Skin of body (tissue), 3 donors: ENCODE measurements at places on chromosomes 6 and 20. TPM values are rescaled to one million over a fixed set of nuclear protein-coding genes. Genes with fewer than 3 reads are reported as not detected.

DNA sequence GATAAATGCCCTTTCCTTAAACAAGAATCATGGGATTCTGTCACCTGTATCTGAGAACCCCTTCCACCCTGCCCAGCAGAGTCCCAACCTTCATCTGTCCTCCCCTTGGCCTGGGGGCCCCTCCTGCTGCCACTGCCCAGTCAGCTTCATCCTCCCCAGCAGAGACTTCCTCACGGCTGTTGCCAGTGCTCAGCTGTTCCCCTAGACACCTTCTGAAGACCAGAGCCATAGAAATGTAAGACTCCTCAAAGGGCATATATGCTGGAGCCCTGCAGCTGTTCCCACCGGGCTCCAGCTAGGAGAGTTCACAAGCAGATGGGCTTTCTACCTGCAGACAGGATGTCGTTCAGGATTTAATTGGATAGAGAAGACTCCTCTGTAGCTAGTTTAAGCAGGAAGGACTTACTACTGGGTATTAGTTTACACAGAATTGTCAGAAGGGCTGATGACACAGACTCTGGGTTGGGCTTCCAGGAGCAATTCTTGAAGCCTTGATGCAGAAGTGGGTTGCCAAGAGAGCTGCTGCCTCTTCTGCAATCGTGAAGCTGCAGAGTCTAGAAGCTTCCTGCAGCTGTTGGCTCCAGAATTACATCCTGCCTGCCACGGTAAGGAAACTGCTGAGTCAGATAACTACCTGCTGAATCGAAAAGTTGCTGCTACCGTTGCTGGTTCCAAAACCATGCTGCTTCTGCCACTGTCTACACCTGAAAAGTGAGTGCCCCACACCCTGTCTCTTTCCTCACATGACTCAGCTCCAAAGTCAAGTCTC, 57.1 kb upstream of the MLN start:
- DNase-seq: no peak

Gene COL9A3
- 17.8 TPM for total RNA-seq

DNA sequence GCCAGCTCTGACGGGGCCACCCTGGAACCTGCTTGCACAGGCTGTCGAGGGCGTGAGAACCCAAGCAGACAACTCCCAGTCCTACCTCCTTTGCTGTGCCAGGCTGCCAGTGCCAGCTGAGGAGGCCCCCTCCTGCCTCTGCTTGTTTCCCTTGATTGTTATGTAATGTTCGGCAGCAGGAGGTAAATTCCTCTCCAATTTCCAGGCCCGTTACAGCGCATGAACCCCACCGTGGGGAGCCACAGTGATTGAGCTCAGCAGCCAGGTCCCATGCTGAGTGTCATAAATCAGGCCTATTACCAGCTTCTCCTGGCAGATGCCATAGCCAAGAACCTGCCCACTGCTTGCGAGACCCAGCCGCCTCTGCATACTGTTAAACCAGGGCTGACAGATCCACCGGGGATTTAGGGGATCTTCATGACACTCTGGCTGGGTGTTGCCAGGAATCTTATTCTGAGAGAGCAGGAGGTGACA, 320.5 kb downstream of the DHX35 start:
- DNase-seq: no peak

- no peak for DNase-seq
Measured at GRCh38 chr20:31522731-31523130, 8.5 kb downstream of the HM13 start.

DNA sequence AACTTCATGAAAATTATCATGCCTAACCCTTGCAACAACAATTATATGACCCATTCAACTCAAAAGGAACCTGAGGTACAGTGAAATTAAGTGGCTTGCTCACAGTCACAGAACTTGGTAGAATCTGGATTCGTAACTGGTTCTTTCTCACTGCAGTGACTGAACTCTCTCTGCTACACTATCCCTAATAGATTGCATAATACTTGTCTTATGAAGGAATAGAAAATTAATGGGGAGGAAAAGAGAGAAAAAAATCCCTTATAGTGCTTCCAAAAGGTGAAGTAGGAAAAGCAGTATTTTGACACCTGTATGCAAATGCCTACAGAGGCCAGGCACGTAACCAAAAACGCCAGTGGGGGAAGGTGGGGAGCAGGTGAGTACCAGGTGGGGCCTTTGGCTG, 186.6 kb downstream of the LY86 start:
- DNase-seq: no peak
